ENCODE measurements at places on chromosomes 11 and 22.

DNA sequence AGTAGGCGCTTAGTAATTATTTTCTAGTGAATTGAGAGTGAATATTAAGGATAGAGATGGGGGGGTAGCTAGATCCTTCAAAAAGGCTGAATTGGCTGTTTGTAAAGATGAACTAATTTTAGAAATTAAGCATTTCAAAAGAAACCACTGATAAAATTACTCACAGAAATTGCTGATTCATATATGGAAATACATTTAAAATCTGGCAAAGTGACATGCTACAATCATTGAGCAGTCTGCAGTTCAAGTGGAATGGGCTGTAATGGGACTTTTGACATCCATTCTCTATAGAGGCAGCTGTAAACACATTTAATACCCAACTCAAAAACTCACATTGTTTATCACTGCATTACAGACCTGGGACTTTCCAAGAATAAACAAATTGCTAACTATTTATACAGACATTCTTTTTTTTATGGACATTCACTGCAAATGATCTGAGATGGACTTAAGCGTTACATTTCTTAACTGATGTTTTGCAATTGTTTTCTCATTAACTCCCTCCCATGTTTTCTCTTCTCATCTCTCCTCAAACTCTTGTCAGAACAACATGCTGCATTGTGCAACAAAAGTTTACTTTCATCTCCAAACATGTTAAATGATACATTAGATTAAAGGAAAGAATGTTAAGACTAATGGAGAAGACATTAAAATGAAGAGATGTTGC is 42.1 kb upstream of the MMP7 start:
- no peak for DNase-seq

DNA sequence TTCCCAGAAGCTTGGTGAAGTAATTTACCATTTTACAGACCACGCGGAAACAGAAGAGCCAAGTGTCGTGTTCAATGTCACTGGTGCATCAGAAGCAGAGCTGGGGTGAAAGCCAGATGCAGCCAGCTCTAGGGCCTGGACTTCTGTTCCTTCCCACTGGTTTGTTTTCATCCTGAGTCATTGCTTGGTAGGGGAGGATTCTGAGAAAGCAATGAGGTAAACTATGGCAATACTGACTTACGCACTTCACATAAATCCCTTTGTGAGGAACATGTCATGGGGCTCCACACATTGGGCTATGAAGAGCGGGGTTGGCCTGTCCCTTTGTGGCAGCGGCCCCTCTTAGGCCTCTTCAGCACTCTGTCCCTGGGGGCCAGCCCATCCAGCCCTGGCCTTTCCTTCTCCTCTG is 52.4 kb upstream of the RBFOX2 start:
- DNase-seq: no peak

- no peak for DNase-seq
These were observed 150.3 kb downstream of the LRRC4C start for GRCh38 chr11:41309111-41309522.

- DNase-seq: no peak
These were observed 23.3 kb upstream of the EIF3D start for GRCh38 chr22:36552289-36552688.

DNA sequence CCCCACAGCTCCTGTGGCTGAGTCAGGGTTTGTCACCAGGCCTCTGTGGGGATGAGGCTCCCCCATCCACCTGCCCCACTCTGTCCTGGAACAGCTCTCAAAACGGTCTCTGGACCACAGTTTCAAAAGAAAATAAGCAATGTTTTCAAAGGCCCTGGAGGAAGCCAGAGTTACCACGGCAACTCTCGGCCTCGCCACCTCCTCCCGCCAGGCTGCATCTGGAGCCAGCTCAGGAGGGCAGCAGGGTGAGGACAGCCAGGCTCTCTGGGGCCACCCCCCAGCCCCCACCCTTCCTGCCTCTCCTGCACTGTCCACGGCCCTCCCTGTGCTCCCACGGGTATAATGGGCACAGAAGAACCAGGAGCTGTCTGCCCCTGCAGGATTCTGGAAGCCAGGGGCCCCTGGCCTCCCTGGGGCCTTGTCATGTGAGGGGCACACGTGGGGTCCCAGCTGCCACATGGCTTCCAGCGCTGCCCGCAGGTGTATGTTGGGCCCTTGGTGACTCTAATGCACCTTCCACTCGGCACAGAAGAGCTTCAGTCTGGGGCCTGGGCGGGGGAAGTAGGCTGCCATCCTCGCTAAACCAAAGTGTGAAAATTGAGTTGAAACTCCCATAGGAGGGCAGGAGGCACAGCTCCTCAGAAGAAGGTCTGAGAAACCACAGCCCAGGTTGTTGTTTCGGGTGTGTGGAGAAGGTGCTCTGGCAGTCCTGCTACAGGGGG is 10.3 kb downstream of the CD81 start:
- DNase-seq: peak; percentile 34

- no peak for DNase-seq
These were observed 83.5 kb downstream of the C22orf31 start for GRCh38 chr22:28978158-28978557.

All from stimulated activated CD8-positive, alpha-beta memory T cell treated with anti-CD3 and anti-CD28 coated beads, Interleukin-7, amount 100 ng/mL, for 4 hours (primary cell).